ENCODE measurements at places on chromosomes 12 and 14.

DNA sequence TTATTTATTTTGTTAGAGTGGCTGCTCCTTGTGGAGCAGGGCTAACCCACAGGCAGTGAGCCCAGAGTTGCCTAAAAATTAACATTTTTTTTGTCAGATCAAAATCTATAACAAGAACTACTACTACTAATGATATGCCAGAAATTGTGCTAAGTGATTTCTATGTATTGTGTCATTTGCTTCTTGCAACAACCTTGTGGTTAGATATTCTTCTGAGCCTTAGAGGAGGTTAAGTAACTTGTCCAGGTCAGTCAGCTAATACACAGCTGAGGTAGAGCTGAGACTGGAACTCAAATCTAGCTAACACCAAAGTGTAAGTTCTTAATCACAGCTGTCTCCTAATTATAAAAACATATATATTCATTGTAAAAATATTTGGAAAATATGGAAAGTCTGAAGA lies 29.8 kb downstream of the CFL2 start:
- DNase-seq = no peak

DNA sequence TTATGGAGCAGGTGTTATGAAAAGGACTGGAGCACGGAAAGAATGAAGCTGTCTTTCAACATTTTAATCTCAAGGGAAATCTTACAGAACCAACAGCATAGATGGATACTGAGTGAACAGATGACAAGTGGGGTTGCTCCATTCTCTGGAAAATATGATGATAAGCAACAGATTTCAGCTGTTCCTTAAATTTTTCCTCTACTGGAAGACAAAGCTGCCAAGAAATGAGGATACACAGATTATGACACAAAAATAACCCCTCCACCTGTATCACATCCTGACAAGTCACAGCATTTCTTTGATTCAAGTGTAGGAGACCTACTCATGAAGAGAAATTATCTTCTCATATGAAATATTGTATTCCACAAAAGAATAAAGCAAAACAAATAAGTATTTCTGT lies 13.0 kb upstream of the TMTC2 start:
- no peak for DNase-seq

GRCh38 chr12:32211066-32211899 lies 104.6 kb downstream of the BICD1 start:
- DNase-seq = no peak

DNA sequence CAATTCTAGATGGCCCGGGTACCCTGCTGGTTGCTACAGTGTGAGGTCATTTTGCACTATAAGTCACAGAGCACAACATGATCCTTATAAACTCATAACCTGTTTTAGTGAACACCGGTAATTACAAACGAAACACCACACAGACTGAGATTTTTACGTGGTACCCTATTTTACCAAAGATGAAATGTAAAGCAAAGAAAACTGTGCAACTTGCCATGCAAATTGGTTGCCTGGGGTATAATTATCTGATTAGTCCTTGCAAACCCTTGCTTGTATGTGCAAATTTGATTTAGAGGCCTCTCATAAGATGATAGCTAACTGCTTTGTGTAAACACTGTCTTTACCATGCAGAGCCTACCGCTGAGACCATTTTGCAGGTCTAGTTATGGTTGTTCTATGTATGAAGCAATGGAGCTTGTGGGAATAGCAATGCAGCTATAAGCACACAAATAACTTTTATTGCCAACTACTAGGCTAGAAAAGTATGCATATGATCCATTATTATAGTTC lies 372.1 kb upstream of the FAR2 start:
- no peak for DNase-seq

DNA sequence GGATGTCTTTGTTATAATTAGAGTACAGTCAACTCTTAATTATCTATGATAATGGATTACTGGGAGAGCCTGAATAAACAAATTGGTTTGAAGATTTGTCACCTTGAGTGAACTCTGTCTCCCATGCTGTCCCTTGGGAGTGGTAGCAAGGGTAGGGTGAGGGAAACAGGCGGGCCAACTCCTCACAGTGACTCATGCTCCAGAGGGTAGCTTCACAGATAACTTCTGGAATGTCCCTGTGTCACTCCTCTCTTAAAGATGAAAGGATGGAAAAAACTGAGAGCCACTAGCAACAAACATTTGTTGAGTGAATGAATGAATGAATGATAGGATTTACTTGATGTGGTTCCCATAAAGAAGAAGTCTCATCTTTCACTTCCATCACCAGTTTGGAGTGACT lies 53.5 kb downstream of the RASSF9 start:
- no peak for DNase-seq

GRCh38 chr14:21539189-21539940 lies 13.2 kb upstream of the SALL2 start:
- DNase-seq = no peak

- DNase-seq = no peak
These were observed 42.1 kb upstream of the CTDSP2 start for GRCh38 chr12:57888409-57889157.

DNA sequence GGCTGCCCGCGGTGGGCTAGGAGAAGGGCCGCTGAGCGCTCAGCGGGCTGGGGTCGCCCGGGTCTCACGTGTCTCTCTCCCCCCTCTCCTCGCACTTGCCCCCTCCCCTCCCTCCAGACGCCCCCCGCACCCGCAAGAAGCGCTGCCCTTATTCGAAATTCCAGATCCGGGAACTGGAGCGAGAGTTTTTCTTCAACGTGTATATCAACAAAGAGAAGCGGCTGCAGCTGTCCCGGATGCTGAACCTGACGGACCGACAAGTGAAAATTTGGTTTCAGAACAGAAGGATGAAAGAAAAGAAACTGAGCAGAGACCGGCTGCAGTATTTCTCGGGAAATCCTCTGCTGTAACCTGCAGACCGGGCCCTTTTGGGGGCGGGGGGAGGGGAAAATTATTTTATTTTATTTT lies 314 bp upstream of the HOTAIR start:
- no peak for DNase-seq

- DNase-seq = no peak
These were observed 110.0 kb upstream of the CPM start for GRCh38 chr12:69042970-69043369.

DNA sequence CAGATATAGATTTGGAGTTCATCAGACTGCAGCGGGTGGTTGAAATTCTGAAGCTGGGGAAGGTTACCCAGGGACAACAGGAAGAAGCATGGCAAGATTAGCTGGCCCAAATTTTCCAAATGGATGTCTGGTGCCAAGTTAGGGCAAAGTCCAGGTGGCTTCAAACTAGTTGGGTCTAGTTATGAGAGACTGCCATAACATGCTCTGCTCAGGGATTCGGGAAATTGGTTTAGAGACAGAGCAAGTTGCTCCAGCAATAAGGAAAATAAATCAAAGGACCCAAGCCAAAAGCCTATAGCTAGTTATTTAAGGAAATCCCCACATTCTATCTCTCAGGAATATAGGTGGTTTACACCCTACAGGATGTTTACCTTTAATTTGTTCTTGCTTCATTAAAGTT lies 125.7 kb upstream of the BTG1 start:
- DNase-seq = no peak

- no peak for DNase-seq
These were observed 253.7 kb downstream of the DUSP6 start for GRCh38 chr12:89098441-89099112.

DNA sequence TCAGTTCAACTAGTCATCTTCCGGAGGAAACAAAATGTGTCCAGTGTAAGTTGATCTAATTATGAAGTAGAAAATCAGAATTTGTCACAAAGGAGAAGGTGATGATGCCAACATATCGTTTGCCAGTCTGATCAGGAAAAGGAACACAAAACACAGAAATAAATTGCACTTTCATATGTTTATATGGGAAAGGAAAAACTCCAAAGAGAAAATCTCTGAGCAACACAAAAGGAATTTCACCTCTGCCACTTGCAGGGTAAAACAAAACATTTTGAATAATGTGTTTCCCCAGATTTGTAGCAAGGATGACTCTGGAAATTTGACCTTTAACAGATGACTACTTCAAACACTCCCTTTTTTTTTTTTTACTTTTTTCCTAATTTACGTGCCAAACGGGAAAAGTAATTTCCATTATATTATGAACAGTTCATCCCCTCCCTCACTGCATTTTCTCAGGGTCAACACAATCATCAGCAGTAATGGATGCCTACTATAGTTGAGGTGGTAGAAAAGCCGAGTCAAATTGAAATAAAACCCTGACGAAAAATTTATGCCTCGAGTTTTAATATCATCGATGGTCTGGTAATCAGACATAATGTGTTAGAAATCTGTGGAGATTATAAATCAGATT lies 25.6 kb downstream of the MGAT4C start:
- no peak for DNase-seq

- no peak for DNase-seq
These were observed 4.3 kb downstream of the OASL start for GRCh38 chr12:121034616-121035305.

GRCh38 chr12:75738486-75738885 lies 227.1 kb upstream of the KRR1 start:
- peak; percentile 33 for DNase-seq

GRCh38 chr12:47601071-47601470 lies 104.8 kb downstream of the RPAP3 start:
- DNase-seq = no peak

- peak; percentile 15 for DNase-seq
These were observed 142.8 kb downstream of the PAWR start for GRCh38 chr12:79547735-79548609.

GRCh38 chr12:93338598-93338997 lies 39.1 kb upstream of the NUDT4 start:
- no peak for DNase-seq

GRCh38 chr12:102653406-102653805 lies 173.0 kb upstream of the IGF1 start:
- DNase-seq = no peak

- DNase-seq = no peak
These were observed 128.1 kb downstream of the PRKD1 start for GRCh38 chr14:29799464-29800095.

- no peak for DNase-seq
These were observed 16.6 kb downstream of the HIP1R start for GRCh38 chr12:122851820-122852219.

- peak; percentile 34 for DNase-seq
These were observed 90.6 kb downstream of the VCPKMT start for GRCh38 chr14:50025776-50026175.

- DNase-seq = peak; percentile 38
These were observed 8.0 kb downstream of the SCNN1A start for GRCh38 chr12:6367065-6367968.

GRCh38 chr12:104276273-104277131 lies 27.0 kb upstream of the EID3 start:
- DNase-seq = no peak

DNA sequence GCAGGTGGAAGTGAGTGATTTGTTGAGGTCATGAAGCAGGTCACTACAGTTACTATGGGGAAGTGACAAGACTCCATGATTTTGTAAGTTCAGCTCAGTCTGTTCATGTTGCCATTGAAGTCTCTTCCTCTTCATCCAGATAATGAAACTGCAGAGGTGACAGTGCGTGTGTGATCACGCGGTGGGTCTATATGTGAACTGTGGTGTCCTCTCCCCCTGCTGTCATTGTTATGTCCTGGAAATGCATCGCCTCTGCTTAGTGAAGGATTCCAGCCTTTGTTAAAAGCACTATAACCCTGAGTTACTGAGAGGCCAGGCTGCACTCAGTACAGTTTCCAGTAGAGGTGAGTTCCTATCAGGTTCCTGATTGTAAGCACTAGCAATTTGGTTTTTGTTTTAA lies 216.2 kb upstream of the RMST start:
- no peak for DNase-seq

- no peak for DNase-seq
These were observed 62.4 kb upstream of the TBPL2 start for GRCh38 chr14:55502746-55503284.

GRCh38 chr12:3681595-3682061 lies 71.3 kb downstream of the CRACR2A start:
- no peak for DNase-seq

- no peak for DNase-seq
These were observed 814 bp downstream of the RAB2B start for GRCh38 chr14:21475767-21476522.

- no peak for DNase-seq
These were observed 154.9 kb upstream of the PWP1 start for GRCh38 chr12:107530701-107531100.

DNA sequence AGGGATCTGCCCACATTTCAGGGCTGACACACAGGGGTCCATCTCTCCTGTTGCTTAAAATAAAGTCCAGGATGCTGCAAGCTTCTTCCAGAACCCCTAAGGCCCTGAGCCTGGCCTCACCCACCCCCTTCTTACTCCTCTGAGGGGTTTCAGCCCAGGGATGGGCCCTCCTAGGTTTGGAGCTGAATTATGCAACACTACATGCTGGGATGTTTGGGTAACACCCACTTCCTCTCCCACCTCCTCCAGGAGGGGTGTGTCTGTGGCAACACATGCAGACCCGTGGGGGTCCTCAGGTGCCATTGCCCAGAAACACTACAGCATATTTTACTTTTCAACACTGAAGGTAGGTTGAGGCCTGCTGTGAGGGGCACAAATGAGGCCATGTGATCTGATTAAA lies 5.4 kb downstream of the FBLN5 start:
- no peak for DNase-seq

DNA sequence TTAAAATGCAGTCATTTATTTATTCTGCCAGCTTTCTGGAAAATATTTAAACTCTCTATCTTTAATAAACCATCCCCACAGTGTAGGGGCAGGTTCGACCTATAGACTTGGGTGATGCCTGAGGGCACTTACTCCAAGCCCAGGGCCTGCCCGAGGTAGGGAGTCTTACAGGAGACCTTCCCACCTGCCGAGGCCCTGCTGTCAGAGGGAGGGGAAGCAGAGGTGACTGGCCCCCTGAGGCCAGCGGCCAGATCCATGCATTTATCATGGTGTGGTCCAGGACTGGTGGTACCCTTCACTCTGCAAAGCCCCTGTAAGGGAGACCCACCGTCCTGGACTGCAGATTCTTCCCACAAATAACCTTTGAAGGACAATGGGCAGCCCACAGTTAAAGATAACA lies 7.6 kb downstream of the EML1 start:
- DNase-seq = no peak

GRCh38 chr12:3041558-3042164 lies 35.5 kb upstream of the TSPAN9 start:
- peak; percentile 66 for DNase-seq

- DNase-seq = no peak
These were observed 8.1 kb downstream of the VPS37B start for GRCh38 chr12:122887819-122888212.

DNA sequence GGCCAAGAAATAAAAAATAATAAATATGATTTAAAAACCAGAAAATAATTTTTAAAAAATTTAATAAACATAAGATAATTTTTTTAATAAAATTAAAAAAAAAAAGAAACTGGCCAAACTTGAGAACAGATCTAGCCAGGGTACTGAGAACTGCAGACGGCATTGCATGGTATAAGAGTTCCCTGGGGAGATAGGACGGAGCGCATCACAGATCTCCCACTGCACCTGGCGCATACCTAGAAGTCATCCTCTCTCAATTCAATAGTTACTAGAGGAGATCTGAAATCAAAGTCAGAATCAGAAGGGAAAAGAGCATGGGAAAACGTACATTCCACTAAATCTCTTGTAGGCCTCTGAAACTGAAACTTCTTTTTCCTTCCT lies 58.9 kb upstream of the BCL2L14 start:
- DNase-seq = no peak

- DNase-seq = no peak
These were observed 39.9 kb downstream of the GXYLT1 start for GRCh38 chr12:42104784-42105183.
